GM12892 (cell line): ENCODE measurements at places on chromosomes 16 and 17.

GRCh38 chr17:49229805-49230600 lies 584 bp downstream of the PHOSPHO1 start:
- DNase-seq = no peak

- no peak for DNase-seq
These were observed 548.7 kb upstream of the CDH5 start for GRCh38 chr16:65817799-65818198.

DNA sequence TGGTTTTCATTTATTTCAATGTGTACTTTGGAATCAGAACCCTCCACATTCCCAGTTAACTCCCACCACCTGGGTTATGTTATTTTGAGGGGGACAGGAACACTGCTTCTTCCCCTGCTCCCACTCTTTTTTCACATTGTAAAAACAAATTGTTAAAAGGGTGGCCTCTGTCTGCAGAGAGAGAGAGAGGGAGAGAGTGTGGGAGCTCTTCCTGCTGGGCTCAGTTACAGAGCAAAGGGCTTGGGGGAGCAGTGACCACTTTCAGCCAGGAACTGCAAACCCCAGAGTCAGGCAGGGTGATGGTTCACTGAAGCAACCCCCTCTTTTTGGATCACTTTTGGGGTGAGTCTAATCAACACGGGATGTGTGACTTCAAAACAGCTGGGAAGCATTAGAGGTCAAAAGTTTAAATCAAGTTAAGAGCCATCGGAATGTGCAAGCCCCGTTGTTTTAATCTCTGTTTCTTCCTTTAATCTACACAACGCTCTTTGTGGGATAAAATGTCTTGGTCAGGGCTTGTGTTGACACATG lies 577.0 kb upstream of the CDH11 start:
- DNase-seq = no peak

GRCh38 chr16:31361201-31362110 lies 6.5 kb downstream of the ITGAX start:
- no peak for DNase-seq

- DNase-seq = no peak
These were observed at the start of gene SCN4A for GRCh38 chr17:63972796-63973195. Gene SCN4A (minus strand): TSS chr17:63972918. CDS start chr17:63972841, 77 bp downstream.
